ENCODE measurements at places on chromosomes 3 and 15.

- DNase-seq: no peak
Observed at GRCh38 chr3:184688251-184688881, 23.5 kb downstream of the MAGEF1 start.

GRCh38 chr15:31278544-31279220, 48.0 kb upstream of the KLF13 start:
- DNase-seq: no peak

- DNase-seq: no peak
Observed at GRCh38 chr15:70274255-70274880, 176.7 kb upstream of the TLE3 start.

- peak; percentile 72 for DNase-seq
Observed at GRCh38 chr3:51718547-51719409, 11.9 kb downstream of the GRM2 start.

DNA sequence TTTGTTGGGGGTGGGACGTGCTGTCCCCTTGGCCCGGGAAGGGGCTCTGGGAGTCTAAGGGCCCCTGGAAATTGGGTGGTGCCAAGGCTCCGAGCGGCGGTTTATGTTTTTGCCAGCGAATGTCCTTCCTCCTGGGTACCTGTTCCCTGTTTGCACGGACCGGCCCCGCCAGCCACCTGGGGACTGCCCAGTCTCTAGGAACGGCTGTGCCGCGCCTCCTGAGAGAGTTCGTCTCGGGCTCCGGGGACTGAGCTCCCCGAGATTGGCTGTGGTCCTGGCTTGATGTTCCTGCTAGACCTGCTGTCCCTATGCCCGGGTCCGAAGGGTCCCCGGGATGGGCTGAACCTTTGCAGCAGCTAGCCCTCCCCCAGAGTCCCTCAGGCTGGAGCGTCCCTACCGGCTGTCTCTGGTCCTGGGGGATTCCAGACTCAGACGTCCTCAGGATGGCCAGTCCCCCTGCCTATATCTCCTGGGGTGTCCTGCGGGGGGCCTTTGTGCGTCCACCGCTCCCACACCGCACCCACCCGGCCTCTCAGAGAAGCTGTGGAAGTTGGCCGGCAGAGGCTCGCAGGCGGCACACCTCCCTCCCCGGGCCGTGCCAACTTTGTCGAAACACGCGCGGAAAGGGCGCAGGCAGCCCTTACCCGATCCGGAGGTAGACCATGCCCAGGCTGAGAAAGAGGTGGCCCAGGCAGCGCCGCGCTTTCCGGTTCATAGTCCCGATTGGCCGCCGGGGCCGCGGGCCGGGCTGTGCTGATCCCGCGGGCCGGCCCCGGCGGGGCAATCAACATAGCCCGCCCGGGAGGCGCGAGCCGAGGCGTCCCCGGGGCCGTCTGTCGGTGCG, 547 bp downstream of the WNT7A start:
- DNase-seq: no peak

DNA sequence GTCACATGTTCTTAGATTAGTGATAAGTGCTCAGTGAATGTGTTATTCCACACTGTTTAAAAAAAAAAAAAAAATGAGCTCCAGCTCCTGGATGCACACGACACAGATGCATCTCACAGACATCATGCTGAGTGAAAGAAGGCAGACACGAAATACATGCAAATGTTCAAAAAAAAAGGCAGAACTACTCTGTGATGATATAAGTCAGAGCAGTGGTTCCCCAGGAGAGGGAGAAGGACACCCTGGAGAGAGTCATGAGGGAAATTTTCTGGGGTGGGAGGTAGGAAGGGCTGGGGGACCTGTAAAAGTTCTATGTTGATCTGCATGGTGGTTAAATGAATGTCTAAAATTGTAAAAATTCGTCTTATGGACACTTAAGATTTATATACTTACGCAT, 4.3 kb downstream of the CSRNP1 start:
- peak; percentile 89 for DNase-seq

- DNase-seq: no peak
Observed at GRCh38 chr15:60762638-60763037, 283.7 kb upstream of the ICE2 start.

GRCh38 chr3:31978553-31978952, 2.5 kb downstream of the OSBPL10 start:
- no peak for DNase-seq

DNA sequence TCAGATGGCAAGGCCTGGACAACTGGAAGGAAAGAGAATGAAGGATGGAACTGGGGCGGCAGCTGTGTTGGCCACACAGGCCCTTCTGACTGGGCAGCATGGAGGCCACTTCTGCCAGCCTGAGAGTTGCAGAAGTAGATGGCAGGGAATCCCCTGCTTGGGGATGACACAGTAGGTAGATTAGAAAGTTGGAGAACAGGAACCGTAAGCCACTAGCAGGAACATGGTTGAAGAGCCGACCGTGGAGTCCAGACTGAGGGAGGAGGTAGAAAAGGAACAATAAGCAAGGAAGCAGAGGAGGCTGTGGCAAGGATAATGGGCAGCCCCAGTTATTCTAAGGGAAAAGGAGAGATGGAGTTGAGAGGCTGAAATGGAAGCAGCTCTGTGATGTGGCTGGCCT, 26.4 kb upstream of the ZNF774 start:
- peak; percentile 80 for DNase-seq

DNA sequence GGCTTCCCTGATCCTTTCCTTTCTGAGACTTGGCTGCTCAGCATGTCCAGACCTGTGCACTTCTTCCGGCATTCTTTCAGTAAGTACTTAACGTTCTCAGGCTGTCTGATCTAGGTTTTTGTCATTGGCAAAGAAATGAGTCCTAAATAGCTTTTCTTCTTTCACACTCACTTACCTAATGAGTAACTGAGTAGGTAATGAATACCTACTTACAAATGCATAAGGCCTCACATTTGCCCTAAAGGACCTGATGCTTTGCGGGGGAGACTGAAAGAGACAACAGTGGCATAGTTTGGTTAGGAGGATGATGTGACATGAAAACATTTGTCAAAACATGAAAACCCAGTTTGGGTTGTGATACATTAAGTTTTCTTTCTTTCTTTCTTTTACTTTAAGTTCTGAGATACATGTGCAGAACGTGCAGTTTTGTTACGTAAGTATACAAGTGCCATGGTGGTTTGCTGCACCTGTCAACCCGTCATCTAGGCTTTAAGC, 516.7 kb upstream of the CFAP20DC start:
- no peak for DNase-seq

DNA sequence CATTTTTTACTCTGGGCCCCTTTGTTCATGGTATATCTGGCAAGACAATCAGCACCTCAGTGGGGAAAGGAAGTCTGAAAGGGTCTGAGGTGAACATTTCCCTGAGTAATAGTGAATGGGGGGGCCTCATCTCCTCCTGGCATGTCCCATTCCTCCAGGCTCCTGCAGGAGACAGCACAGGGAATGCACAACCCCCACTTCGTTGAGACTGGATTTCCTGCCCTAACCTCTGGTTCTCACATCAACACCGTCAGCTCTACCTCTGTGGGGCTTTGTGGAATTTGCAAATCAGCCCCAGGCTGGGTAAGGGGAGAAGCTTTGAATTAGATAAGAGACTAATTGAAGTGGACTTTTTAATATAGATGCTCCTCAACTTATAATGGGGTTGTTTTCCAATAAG, 168.3 kb upstream of the TRIM42 start:
- no peak for DNase-seq

GRCh38 chr15:80142646-80143045, 10.2 kb upstream of the FAH start:
- DNase-seq: no peak

- DNase-seq: no peak
Observed at GRCh38 chr3:66140106-66140505, 80.7 kb upstream of the SLC25A26 start.

- DNase-seq: no peak
Observed at GRCh38 chr3:72754582-72754981, 93.7 kb downstream of the SHQ1 start.

GRCh38 chr3:56775838-56776555, 25.8 kb downstream of the ARHGEF3 start:
- no peak for DNase-seq

DNA sequence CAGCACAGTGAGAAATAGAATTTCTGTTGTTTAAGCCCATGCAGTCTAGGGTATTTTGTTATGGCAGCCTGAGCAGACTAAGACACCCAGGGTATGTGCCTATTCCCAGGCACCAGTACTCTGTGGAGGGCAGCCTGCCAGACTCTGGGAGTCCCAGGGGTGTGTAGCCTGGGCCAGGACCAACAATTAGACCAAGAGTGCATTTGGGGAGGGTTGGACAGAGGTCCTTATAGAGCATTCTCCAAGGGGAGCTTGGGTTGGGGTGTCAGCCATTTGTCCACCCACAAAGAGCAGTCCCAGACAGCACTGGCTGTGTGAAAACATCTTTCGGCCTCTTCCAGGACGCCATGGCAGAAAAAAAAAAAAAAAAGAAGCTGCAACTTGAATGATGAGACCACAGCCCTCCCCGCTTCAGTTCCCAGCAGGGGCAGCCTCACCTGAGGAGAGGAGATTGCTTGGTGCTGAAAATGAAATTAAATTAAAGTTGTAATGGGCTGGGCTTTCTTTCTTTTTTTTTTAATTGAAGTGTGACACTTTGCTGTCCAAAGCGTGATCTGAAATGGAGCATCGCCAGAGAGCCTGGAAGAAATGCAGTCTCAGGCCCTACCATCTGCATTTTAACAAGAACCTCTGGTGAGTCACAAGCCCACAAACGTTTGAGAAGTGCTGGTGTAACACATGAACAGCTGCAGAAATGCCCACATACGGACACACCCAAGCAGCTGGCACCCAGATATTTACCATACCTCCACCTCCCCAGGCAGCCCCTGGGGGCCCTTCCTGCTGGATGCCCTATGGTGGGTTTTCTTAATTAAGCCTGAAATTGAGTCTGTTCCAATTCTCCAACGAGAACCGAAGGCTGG, 21.3 kb upstream of the CAV3 start:
- no peak for DNase-seq

DNA sequence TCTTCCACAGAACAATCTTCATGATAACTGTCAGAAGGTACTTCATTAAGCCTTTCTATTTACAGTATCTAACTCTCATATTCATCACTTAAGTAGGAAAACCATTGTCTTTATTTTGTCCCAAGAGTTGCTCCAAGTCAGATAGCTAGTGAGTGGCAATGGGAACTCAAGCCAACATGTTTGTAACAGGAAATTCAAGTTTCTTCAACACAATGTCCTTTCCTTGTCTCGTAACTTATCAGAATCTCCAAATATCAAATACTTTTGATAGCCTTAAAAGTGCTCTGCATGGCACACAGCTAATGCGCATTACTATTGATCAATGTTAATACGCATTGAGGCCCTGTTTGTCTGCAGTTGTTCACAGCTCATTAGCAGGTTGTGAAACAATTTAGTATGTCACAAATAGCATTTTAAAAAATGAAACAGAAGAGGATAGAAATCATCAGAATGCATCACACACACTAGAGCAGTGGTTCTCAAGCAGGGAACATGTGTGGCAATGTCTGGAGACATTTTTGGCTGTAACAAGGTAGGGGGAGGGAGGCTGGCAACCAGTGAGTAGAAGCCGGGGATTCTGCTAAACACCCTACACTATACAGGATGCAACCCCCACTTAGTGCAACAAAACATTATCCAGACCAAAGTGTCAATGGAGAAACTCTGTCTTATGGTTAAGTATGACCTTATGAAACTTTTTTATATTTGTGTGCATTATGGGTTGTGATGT, 27.5 kb downstream of the BTLA start:
- no peak for DNase-seq

GRCh38 chr3:139715743-139716360, 38.1 kb upstream of the NMNAT3 start:
- DNase-seq: peak; percentile 51

DNA sequence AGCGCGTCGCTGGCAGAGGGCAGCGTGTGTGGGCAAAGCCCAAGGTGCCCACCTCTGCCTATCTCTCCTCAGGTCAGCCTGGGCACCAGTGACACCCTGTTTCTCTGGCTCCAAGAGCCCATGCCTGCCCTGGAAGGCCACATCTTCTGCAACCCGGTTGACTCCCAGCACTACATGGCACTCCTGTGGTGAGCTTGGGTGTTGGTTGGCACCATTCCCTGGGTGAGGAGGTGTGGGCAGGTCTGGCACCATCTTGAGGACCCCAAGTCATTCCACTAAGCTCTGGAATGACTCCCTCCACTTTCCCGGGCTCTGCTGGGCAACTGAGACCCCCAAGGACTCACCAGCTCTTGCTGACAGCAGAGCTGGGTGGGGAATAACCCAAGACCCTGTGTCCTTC, 28.5 kb downstream of the XYLB start:
- DNase-seq: no peak

GRCh38 chr3:33089515-33089914, 7.4 kb downstream of the GLB1 start:
- peak; percentile 46 for DNase-seq

GRCh38 chr15:23857028-23857641, 170.0 kb upstream of the NDN start:
- peak; percentile 12 for DNase-seq

DNA sequence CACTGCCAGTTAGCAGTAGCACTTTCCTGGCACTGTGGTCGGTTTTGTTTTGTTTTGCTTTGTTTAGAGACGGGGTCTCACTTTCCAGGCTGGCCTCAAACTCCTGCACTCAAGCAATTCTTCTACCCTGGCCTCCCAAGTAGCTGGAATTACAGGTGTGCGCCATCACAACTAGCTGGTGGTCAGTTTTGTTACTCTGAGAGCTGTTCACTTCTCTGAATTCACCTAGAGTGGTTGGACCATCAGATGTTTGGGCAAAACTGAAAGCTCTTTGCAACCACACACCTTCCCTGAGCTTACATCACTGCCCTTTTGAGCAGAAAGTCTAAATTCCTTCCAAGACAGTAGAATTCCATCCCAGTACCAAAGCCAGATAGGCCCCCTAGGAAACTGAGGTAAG, 22.6 kb downstream of the CLDN18 start:
- DNase-seq: no peak

GRCh38 chr15:39287322-39288195, 293.3 kb upstream of the THBS1 start:
- no peak for DNase-seq

DNA sequence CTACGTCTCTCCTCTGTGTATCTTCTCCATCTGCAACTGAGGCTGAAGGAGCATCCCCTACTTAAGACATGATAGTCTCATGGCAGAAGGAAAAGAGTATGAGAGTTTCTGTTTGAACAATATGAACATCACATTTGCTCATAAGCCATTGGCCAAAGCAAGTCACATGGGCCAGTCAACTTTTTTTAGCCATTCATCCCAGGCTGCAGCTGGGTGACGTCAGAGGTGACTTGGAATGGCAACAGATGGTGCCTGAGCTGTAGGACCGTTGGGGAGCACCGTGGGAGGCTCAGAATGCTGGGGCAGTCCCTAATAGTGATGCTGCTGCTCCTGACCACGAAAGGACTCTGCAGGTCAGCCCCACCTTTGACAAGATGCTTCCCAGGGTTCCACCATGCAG, 58.7 kb downstream of the CRTC3 start:
- DNase-seq: no peak

GRCh38 chr15:39854161-39854560, 65.9 kb downstream of the GPR176 start:
- DNase-seq: no peak
